ENCODE measurements at places on chromosomes 1 and 21.
A peak's percentile ranks its signal among the peaks of the same experiment; 100 is the strongest.

DNA sequence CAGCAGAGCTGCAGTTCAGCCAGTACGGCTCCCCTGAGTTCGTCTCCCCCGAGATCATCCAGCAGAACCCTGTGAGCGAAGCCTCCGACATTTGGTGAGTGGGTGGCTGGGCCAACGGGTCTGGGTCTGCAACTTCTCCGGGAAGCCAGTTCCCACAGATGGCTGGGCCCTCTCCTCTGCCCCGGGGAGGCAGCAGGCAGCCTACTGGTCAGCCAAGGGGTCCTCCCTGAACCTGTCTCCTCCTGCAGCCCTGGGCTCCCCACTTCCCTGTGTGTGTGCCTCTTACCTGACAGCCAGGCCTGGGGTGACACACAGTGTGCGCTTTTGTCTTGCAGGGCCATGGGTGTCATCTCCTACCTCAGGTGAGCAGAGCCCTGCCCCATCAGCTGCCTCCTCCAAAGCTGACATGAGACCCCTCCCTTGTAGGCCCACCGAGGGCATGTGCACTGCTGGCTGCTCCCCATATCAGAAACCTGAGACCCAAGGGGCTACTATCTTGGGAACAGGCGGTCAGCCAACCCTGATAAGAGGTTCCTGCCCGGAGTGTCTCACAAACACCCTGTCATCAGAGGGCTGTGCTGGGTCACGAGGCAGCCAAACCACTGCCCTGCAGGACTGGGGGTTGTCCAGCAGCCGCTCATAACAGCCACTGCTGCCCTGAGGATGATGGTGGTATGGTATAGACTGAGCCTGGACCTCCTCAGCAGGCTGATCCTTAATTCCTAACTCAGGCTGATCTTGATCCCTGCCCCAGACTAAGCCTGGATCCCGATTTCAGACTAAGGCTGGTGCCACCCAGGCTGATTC is 37.6 kb downstream of the TRIM11 start:
- no peak for DNase-seq

DNA sequence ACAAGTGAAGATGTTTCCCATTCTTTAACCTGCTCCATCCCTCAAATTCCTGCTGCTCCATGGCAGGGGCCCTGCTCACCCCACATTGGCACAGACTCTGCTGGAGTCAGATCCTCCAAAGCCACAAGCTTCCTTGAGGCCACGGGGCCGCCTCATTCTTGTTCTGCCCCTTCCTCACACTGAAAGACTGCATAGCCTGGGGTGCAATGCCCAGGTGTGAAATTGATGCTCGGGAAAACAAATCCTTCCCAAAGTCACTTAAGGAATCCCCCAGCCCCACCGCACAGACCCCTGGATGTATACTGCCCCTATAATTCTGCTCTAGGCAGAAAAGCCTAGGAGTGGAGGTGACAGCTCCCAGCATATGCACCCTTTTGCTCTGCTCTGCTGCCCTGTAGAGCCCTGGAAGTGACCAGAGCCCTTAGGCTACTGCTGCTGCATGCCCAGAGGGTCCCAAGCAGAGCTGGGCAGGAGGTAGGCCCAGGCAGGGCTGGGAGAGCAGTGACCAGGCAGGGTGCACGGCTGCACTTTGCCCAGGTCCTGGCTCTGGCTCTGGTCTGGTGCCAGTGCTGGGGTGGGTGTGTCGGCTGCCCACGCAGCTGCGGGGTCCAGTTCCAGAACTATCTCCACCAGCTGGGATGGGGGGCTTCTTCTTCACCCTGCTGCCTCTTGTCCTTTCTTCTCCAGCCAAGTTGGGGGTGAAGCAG is 1.6 kb downstream of the HES2 start:
- no peak for DNase-seq

DNA sequence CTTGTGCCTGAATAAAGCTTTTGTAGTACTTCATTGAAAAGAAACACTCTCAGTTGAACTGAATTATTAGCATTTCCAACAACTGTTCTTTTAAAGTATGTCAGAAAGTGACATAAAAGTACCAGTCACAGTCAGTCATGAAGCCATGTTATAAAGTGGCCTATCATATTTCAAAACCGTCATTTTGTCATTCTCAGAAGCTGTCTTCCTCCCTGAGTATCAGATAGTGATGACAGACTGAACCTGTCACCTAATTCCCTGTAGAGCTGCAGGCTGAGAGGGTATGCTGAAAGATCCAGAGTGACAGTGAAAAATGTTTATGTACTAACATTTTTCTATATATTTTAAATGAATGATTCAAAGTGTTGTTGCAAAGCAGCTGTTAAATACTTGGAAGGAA is 1121.7 kb upstream of the PRMT6 start:
- DNase-seq = no peak

DNA sequence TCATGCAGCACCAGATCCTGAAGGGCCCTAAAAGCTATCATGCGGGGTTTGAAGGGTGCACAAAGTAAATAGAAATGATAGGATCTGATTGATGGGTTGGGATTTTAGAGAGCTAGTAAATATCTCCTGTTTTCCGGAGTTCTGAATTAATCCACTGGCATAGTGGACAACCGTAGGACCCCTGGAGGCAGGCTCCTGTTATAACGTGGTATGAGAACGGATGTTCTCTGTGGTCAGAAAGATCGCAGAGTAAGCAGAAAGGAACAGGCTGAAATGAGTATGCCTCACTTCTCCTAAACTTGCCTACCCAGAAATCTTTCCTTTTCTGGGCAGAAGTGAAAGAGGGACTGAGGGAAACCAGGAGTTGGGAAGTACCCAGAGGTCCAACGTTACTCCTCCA is 470.8 kb downstream of the AJAP1 start:
- no peak for DNase-seq

DNA sequence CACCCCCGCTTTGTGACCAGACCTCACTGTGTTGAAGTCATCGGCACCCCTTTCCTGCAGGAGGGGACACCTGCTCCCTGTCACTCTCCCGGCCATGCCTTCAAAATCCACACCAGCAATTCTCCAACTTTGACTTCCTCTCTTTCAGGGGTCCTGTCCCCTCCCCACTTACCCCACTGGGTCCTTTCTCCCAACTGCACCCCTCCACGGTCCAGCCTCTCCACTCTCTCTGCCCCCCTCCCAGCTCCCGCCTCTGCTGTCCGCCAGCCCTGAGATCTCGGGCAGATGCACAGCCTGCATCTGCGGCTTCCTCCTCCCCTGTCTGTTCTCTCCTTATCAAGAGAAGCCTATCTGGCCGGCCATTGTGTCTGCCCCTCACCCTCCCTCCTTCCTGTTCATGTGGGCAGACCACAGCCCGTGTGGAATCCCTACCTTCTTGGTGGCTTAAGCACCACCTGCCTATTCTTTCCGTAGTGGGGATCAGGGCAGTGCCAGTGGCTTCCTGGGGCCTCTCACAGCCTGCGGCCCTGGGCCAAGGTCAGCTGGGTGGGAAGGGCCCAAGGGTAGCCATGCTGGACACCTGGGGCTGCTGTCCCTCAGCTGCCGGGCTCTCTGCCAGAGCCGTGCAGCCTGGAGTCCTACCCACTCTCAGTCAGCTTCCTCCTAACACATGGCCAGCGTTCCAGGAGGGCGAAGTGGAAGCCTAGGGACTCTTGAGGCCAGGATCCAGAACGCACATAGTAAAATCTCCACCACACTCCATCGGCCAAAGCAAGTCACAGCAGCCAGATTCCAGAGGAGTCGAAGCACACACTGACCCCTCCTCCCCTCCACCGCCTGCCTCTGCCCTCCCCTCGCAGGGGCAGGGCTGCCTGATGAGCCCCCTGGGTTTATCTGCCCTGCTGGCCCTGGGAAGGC is 5.1 kb upstream of the HES4 start:
- peak; percentile 82 for DNase-seq

GRCh38 chr1:107323784-107324183 is 182.9 kb downstream of the NTNG1 start:
- no peak for DNase-seq

- DNase-seq = no peak
Observed at GRCh38 chr1:93821423-93822144, 57.4 kb downstream of the DNTTIP2 start.

DNA sequence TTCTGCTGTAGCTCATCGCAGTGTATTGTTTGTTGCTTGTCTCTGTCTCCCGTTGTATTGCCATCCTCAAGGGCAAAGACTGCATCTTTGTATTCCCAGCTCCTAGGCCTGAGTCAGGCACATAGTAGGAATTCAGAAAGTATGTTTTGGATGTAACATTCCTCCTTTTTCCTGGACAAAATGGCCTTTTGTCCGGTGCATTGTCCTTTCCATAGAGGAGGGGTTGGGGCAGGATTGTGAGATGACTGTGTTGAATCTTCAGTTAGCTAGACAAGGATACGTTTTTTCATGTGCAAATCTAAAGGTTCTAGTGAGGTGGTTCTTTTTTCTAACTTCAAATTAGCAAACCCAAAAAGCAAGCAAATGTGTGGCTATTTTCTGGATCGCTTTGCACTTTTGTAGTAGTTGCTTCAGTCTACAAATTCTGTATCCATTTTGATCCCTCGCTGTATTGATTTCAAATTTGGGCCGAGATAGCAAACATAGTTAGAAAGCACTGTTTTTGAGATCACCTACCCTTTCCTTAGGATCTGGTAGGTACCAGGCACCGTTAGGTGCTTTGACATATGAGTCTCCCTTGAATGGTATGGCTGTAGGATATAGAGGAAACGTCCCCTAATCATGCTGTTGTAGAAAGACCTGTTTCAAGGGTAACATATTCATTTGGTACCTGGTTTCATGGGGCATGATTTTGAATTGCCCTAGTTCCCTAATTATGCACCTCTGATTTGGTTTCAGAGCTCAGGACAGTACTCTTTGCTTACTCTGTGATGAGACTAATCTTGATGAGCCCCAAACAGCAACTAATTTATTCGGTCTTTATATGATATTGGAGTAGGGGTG is 1.2 kb downstream of the PPP1R8 start:
- DNase-seq = no peak

- no peak for DNase-seq
Observed at GRCh38 chr1:29991025-29991424, 732.4 kb downstream of the MATN1 start.

DNA sequence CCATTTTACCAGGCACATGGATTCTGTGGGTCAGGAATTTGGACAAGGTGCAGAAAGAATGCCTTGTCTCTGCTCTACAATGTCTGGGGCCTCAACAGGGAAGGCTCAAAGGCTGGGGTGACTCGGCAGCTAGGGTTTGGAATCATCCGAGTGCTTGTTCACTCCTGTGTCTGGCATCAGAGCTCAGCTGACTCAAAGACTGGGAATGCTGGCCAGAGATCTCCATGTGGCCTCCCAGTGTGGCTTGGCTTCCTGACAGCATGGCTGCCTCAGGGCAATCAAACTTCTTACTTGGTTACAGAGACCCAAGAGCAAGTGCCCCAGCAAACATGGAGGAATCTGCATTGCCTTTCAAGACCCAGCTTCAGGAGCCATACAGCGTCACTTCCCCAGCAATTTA is 110.5 kb downstream of the TOMM20 start:
- DNase-seq = no peak

- DNase-seq = peak; percentile 55
Observed at GRCh38 chr1:206472886-206473285, 2.6 kb downstream of the IKBKE start.

- DNase-seq = no peak
Observed at GRCh38 chr1:210779269-210779668, 354.7 kb downstream of the KCNH1 start.
